ENCODE measurements at places on chromosomes 5 and 9.

DNA sequence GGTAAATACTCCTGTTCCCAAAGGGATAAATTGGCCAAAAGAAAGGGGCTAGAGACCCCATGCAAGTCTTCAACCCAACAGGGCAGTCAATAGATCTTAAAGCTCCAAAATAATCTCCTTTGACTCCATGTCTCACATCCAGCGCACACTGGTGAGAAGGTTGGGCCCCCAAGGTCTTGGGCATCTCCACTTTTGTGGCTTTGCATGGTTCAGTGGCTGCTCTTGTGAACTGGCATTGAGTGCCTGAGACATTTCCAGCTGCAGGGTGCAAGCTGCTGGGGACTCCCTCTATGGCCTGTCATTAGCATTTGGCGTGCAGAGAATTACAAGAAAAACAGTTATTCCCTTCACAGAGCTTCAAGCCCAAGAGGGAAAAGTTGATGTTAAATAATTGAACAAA lies 224.7 kb downstream of the MTRR start:
- DNase-seq, result no peak

GRCh38 chr5:179240561-179240960 lies 104.7 kb downstream of the ADAMTS2 start:
- DNase-seq, result no peak

- DNase-seq, result no peak
These were observed 236.6 kb downstream of the DEPDC1B start for GRCh38 chr5:60463179-60463868.

DNA sequence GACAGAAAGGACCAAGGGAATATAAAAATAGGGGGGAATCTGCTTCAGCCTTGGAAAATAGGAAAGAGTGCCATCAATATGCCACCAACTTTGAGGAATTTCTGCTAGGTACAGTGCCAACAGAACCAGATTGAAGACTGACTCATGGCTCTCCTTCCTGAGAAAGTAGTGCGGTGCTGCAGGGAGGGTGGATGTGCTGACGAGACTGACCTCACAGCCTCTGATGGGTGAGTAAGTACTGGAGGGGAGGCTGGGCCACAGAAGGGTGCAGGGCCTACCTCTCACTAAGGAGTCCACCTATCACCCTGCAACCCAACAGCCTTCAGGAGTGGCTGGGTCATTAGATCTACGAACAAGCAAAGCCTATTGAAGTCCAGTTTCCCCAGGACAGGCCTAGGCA lies 187.6 kb downstream of the GABBR2 start:
- DNase-seq, result no peak

DNA sequence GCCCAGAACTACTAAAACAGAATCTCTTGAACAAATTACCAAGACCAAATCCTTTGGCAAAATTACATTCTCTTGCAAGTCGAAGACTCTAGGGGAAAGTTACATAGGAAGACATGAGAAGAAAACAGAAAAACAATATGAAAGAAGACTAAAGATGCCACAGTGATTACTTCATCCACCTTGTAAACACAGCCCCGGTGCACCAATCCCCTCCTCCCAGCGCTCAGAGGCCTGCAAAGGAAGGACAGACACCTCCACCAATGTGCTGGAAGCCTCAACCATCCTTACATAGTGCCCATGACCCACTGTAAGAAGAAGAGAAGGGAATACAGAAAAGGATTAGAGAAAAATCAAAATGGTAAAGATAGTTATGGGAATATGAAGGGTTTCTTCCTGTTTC lies 218.5 kb downstream of the SPOCK1 start:
- no peak for DNase-seq

DNA sequence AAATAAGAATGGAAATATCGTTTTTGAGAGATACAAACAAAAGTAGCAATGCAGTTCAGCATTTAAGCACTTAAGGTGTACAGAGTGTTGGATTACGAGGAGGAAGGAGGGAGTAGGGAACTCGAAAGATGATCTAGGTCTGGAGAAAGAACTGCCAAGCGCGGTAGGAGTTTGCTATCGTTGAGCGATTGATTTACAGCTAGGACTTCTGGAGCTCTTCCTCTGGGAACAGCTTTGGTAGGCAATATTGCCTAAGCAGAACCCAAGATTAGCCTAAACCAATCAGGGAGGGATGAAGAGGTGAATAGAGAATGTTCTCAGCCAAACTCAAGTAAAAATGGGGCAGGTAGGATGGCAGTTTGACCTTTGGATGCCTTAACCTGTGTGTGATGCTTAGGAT lies 965 bp downstream of the CLTA start:
- no peak for DNase-seq

GRCh38 chr5:74630453-74631066 lies 10.0 kb downstream of the ENC1 start:
- DNase-seq, result no peak

DNA sequence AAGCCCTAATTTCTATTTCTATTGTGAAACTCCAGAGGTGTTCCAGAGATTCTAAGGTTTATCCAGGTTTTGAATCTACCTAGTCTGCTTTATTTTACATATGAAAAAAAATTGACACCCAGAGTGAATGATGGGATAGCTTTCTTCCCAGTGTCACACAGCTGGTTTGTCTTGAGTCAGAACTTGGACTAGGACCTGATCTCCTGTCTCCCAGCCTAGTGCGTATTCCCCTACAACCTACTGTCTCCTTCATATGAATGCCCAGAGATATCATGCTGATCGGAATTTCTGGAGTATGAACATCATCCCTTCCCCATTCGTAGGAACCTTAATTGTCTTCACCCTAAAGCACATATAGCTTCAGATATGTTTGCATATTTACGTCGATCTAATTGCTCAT lies 524.2 kb downstream of the SPATA31D1 start:
- DNase-seq, result no peak

GRCh38 chr5:24644761-24645160 lies at the start of gene CDH10:
TSS of gene CDH10 (minus strand) at chr5:24644978. CDS start at chr5:24593490, 51,488 bp downstream.
- no peak for DNase-seq

GRCh38 chr9:111456529-111456928 lies 27.7 kb downstream of the ECPAS start:
- DNase-seq, result no peak

DNA sequence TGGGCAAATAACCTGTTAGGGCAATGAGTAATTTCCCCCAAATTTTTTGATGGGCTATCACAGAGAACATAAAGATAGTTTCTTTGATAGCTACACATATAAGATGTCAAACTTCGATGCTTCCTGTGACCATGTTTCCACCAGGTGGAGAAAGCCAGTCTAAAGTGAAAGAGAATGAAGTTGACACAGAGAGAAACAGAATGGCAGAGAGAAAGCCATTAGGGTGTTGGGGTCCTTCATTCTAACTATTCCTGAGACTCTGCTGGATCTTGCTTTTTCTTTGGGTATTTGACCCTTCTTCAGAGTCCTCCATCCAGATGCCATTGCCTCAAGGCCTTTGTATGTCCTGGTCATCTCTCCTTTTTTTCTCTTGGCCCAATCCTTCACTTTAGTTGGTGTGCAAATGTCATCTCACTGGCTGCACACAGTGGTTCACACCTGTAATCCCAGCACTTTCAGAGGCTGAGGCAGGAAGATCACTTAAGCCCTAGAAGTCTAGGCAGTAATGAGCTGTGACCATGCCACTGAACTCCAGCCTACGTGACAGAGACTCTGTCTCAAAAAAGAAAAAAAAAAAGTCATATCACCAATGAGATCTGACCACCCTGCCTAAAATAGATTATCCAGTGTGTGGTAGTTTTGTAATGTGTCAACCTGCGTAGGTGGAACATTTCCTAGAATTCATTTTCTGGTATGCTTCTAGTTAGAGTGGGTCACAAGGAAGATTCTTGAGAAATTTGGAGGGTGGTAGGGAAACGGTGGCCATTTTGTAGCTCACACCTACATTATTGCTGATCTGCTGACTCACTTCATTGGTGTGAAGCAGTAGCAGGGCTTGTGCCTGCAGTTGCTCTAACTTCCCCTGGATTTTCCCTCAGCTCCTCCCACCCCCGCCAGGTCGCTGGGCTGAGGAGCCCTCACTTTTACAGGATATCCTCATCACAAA lies 20.8 kb upstream of the KIF2A start:
- DNase-seq, result no peak

- peak; percentile 69 for DNase-seq
These were observed 12.8 kb upstream of the SRP19 start for GRCh38 chr5:112848116-112848811.

DNA sequence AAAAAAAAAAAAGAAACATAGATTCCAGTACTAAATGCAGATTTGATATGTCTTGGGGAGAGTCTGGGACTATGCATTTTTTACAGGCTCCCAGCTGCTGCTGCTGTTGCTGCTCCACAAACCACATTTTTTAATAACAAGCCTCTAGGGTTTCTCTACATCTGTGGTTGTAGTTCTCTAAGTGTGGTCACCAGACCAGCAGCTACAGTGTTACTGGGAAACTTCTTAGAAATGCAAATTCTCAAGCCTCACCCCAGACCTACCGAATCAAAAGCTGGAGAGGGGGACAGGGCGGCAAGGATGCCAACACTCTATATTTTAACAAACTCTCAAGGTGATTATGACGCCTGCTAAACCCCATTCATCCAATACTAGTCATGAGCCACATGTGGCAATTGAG lies 293.4 kb upstream of the PTGER4 start:
- DNase-seq, result peak; percentile 72

- DNase-seq, result no peak
These were observed 409.1 kb upstream of the GRIA1 start for GRCh38 chr5:153081385-153081784.

DNA sequence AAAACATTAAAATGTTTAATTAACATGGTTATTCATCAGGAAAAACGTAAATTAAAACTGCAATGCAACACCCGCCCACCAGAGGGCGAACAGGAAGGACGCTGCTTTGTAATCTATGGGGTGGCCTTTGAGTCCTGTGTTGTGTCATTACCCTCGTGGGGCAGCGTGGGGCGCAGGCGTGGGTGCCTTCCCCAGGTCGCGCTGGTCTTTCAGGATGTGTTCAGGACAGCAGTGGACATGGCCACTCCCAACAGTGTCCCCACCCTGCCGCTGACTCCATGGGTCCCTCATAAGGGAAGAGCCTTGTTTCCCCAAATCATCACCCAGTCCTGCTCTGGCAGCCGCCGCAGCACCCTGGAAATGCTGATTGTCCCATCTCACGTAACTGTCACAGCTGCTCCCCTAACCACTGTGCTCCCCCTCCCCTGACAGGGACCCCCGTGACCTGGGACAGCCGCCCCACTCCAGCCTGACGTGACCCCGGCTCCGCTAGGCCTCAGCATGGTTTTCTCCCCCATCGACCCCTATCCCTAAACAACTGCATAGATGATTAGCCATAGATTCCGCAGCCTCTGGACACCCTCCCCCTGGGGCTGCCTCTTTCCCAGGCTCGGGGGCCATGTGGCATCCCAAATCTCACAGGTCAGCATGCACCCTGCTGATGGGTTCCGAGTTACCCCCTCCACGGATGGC lies 36.4 kb downstream of the GLT6D1 start:
- DNase-seq, result peak; percentile 32

All from AML-193 (cell line).